ENCODE measurements at places on chromosomes 11 and 22.

DNA sequence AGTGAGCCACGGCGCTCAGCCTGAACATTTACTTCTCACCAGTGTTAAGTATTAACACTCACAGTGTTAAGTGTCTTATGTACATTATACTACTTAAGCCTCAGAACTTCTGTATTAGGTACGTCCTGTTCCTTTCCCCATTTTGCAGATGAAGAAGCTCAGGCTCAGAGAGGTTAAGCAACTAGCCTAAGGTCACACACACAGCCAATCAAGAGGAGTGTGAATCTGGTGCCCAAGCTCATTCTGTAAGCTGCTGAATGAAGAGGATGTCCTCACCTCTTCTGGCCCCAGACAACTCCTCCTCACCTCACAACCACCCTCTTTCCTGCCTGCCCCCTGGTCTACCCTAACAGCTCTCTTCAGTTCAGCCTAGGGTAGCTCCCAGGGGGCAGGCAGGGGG is 29.9 kb downstream of the CREB3L1 start:
- DNase-seq: no peak

DNA sequence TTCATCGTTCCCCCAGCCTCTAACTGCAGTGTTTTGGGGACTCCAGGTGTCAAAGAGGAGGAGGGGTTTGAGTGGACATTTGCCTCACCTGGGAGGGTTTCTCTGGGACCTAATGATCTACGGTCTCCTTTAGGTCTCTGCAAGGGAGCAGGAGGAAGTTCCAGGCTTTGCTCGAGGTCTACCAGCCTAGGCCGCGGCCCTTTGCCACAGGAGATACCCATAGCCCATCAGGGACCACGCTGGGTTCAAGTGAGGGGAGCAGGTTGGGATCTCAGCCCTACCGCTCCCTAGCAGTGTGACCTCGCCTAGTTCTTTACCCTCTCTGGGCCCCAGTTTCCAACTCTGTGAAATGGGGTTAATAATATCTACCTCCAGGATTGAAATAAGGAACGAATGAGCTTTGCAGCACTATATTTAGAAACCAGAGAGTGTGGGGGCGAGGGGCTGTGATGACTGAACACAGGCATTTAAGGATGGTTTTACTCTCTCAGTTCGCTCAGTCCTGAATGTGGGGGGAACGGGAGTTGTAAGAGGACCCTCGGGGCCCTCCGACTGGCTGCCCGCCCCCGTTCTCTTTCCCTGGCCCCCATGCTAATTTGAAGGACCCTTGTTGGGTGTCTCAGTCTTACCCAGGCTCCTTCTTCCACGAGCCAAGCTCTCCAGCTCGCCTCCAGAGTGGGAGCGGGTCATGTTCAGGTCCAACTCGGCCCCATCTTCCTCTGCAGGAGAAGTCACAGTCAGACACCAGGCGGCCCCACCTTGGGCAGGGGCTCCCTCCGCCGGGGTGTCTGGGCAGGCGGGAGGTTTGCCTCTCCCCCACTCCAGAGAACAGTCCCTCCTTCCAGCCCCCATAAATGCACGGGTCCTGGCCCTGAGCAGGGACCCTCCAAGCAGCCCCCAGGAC is 11.7 kb downstream of the PDGFB start:
- no peak for DNase-seq

DNA sequence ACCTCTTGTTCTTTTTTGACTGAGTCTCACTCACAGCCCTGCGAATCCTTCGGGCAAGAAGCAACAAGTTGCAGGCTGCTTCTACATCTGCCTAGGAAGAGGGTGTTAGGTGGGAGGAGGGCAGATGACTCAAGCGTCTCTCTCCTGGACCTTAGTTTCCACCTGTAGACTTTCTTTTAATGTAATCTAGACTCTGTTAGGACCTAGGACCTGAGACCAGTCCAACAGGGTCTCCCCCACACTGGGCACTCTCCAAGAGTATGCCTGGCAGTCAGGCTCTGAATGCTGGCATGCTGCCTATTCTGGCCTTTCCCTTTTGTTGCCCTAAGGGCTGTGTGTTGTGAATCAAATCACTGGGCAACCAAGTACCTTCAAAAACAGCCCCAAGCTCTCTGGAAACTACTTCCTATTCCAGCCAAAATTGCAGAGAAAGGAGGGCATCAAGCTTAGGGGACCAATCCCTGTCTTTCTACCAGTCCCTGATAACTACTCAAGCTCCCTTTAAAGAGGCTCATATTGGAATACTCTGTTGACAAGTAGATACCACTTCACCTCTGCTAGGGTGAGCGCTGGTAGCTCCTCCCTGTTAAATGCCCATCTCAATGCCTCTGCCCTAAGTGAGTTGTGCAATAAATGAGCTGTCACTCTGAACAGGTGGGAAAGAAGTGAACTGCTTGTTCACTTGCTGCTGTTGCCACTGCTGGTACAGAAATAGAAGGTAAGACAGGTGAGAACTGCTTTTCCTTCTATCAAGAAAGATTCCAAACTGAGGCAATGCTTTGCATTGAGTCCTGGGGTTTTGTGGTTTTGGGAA is at the start of gene BBOX1:
BBOX1 (plus strand) TSS at position 514 of the 814 bp plus-strand sequence. CDS start 14,616 bp downstream, outside the sequence.
- DNase-seq: no peak

DNA sequence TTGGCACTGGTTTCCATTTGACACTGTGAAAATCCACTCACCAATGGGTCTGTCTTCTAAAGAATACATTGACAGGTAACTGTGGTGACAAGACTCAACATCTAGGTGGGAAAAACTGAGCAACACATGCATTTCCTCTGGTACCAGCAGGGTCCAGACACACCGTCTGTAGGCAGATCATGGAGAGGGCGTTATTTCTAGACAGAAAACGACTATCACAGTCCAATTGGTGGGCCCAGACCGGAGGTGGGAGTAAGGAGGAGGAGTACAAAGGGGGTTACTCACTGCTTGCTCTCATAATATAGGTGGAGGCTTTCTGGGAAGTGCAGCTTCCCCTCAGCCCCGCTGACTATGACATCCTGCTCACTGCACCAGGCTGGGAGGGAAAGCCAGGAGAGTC is 9.9 kb downstream of the OVCH2 start:
- DNase-seq: no peak

- DNase-seq: no peak
Observed at GRCh38 chr11:75504501-75504900, 21.2 kb downstream of the GDPD5 start.

DNA sequence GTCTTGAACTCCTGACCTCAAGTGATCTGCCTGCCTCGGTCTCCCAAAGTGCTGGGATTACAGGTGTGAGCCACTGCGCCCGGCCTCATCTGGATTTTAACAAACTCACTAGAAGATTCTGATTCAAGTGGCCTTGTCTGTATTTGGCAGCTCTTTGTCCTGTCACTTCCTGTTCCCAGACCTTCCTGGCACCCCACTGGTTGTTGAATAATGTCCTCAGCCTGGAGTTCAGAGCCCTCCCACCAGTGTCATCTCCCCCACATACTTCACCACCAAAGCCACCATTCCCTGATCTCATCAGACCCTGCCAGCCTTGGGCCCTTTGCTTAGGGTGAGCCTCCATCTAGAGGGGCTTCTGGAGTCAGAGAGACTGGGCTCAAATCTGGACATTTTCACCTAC is 3.3 kb downstream of the PELI3 start:
- no peak for DNase-seq

Data from activated T-cell treated with anti-CD3 and anti-CD28 coated beads, Interleukin-2, amount 50 U/mL, for 72 hours (primary cell).